Activated T-helper 2 cell treated with anti-CD3 and anti-CD28 coated beads, Interferon-gamma antibody, Interleukin-2, Interleukin-4, amounts not matched to agents 10 μg/mL and 5 μg/mL and 100 μg/mL, durations not matched to agents 14 hours and 24 hours and 36 hours (primary cell): ENCODE measurements at places on chromosomes 7 and 10. TPM values are rescaled to one million over a fixed set of nuclear protein-coding genes. Genes with fewer than 3 reads are reported as not detected.

GNAI1 gene
- total RNA-seq = 6.4 and 7.5 TPM in 2 replicates

FAM204A gene
- 53.1 and 55.6 TPM in 2 replicates for total RNA-seq

SPDYE16 gene
- 0.14 and 0.30 TPM in 2 replicates for total RNA-seq

DNAJB12 gene
- total RNA-seq = 27.6 and 34.0 TPM in 2 replicates

UCN3 gene
- not detected in 2 replicates for total RNA-seq

GSTO2 gene
- 0.57 and 1.4 TPM in 2 replicates for total RNA-seq

LRGUK gene
- 0.11 and 0.16 TPM in 2 replicates for total RNA-seq

VIPR2 gene
- total RNA-seq = 3.1 and 4.2 TPM in 2 replicates
